ENCODE measurements at places on chromosomes 5 and 9.

GRCh38 chr5:93126634-93127033 lies 454.4 kb downstream of the NR2F1-AS1 start:
- DNase-seq, result no peak

- DNase-seq, result no peak
These were observed 3.5 kb upstream of the PHF2 start for GRCh38 chr9:93572636-93573515.

DNA sequence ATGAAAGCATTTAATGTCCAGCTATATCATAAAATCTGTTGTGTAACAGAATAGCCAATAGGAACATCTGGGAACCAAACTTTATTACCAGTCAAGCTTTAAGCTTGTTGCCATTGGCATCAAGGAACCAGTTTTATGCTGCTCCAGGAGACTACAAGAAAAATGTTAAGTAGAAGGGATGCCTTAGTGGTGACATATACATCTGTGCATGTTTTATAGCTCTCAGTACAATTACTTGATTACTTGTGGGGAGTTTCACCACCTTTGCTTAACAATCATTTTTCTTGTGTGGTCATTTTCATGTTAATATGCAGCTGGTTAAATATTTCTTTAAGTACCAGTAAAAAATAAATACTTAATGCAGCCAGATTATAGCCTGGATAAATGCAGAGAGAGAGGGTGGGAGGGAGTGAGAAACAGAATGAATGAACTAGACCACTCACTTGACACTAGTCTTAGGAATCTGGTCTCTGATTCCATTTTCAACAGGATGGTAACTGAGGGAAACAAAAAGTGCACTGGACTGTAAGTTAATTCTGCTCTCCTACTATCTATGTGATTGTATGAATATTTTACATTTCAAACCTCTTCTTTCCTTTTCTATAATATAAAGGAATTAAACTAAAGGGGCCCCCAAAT lies 35.7 kb upstream of the LURAP1L start:
- no peak for DNase-seq

GRCh38 chr5:171739271-171739670 lies 46.3 kb upstream of the SMIM23 start:
- no peak for DNase-seq

DNA sequence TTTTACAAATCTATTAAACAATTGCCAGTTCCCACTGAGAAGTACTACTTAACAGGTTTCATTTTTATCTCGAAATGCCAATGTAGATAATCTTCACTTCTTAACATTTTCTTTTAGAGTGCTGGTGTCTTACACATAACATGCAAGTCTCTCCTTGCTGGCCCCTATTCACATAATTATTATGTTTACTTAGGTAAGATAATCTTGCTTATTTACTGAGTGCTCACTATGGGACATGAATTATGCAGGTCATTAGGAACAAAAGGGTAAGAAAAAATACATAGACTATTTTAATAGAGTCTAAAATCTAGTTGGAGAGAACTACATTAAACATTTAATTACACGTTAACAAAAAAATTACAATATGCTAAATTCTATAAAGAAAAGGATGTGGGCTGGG lies 328.4 kb downstream of the PRR16 start:
- no peak for DNase-seq

DNA sequence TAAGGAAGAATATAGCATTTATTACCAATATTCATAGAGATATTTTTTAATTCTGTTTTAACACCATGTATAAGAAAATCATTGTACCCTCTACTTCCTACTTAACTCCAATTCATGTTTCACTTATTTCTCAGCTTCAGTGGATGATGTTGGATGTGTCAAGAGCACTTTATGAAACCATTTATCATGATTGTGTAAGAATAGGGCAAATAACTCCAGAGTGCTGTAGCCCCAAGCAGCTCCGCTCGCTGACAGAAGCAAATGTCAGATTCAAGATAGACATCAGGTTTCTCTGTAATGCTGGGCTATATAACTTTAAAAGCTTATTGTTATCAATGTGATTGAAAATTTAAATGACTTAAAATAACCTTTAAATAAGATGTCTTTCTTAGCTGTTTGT lies 50.4 kb downstream of the MAST4 start:
- no peak for DNase-seq

- DNase-seq, result no peak
These were observed 97.4 kb downstream of the HINT1 start for GRCh38 chr5:131067636-131068035.

DNA sequence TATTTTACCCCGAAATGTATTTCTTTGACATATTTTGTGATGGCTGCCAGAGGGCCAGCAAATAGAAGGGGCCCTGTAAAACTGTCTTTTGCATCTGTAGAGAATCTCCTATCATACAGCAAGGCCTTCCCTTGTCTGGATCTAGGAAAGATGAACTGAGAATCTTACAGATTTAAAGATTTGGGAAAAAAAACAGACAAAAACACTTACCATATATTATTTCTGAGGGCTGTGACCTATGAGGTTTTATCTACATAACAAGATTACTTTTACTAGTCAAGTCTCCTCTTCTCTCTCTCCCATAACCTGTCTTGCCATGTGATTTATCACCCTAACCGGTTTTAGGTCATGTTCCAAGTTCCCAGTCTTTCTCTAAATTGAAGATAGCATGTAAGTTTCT lies 599.2 kb upstream of the CDH6 start:
- no peak for DNase-seq

DNA sequence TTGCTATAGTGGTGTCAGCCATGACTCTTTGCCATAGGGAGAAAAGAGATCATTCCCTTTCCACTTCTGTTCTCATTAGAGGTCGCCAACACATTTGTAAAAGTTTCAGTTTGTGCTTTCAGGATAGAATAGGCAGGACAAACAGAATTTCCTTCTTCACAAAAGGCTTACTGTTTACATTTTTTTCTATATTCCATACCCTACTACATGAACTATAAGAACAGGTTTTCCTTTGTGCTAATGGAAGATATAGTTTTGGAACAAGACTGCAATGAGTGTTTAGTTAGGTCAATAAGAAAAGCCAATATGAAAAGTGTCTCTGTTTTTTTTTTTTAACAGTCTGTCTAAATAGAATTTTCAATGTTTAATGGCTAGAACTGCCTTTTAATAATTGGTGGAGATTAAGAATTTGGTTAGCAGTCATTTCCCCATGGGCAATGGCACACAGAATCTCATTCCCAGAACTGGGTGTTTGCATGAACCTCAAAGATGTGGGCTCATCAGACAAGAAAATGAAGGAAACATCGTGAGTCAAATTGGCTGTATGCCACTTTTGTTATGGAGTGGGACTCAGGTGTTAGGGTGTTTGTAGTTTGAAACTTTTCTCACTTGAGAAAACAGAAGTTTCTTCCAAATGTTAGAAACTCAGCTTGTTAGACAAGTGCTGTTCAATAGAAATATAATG lies 75.2 kb upstream of the PRLR start:
- DNase-seq, result no peak

DNA sequence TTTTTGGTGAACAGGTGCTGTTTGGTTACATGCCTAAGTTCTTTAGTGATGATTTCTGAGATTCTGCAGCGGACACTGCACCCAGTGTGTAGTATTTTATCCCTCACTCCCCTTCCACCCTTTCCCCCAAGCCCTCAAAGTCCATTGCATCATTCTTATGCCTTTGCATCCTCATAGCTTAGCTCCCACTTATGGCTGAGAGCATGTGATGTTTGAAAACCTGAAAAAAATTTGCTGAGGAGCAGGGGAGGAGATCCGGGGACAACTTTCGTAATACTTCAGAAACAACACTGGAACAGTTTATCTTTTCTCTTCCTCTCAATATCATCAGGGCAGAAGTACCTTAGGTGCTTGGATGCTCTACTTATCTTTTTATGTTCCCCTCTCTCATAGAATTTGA lies 226.4 kb downstream of the ADAMTS6 start:
- no peak for DNase-seq

- no peak for DNase-seq
These were observed 28.8 kb downstream of the PPIC start for GRCh38 chr5:123007754-123008153.

- DNase-seq, result no peak
These were observed 14.4 kb upstream of the SPINK4 start for GRCh38 chr9:33225319-33226147.

DNA sequence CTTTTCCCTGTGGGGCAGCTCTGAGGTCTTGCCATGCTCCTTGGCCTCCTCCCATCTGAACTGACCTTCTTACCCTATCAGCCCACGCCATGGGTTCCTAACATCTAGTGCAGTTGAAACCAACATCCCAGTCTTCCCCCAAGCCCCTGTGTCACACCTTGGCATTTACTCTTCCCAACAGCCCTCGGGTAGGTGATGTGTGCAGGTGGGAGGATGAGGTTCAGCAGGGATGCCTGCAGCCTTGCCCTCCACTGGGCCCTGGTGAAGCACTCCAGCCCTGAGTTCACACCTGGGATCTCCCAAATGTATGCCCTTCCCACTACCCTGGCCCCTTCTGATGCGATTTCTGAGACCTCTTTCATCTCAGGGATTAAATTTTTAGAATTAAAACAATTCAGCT lies 15.5 kb downstream of the IRX2 start:
- no peak for DNase-seq

- DNase-seq, result no peak
These were observed 98.3 kb upstream of the BOD1 start for GRCh38 chr5:173714551-173715428.

DNA sequence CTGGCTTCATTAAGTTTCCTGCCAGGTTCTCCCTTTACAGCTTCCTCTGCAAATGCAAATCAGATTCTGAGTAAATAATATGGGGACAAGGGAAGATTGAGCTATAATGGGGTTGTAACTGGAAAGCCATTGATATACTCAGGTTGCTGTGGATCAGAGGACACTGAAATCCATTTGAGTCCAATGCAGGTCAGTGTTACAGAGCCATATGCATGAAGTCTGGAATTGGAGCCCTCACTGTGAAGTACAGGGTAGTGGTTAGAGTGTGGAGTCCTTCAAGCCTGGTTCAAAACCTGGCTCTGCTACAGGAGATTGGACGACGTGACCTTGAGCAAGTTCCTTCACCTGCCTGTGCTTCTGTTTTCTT lies 48.7 kb downstream of the TIMD4 start:
- no peak for DNase-seq

DNA sequence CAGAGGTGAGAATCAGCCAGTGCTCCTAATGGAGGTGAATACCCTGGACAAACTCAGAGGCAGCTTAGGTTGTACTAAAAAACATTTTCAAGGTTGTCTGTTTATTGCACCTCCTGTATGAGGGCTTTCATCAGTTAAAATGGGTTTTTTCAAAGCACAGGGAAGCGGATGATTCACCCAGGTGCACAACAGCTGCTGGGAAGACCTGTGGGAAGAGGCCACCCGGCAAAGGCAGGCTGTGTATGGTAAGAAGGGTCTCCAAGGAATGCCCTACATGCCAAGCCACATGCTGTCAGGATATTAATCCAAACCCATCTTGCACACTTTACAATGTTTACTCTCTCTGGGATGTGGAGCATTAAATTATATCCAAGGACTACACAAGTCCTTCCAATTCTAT lies 14.7 kb downstream of the SIL1 start:
- no peak for DNase-seq

- peak; percentile 18 for DNase-seq
These were observed 2.6 kb downstream of the GLIS3 start for GRCh38 chr9:4297151-4297785.

DNA sequence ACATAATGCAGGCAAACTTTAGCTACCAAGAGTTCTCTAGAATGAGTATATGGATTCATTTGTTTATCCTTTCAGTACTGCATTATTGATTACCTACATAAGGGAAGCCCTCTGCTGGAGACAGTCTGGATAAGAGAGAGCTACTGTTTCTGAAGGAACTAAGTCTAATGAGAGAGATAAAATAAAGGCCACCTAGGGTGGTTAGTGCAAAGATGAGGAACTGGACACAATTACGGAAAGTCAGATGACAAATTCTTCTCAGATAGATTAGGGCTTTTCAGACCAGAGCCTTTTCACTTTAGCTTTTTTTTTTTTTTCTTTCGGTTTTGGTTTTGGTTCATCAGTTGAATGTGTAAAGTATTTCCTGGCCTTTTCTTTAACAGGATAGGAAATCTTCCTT lies 31.3 kb downstream of the ISOC1 start:
- DNase-seq, result no peak

GRCh38 chr9:137224830-137225694 lies at the start of gene CYSRT1:
Gene CYSRT1 (plus strand): TSS chr9:137225174. CDS start chr9:137225622, 448 bp downstream.
- no peak for DNase-seq

- peak; percentile 26 for DNase-seq
These were observed 75.5 kb downstream of the SGCD start for GRCh38 chr5:156402387-156402921.

DNA sequence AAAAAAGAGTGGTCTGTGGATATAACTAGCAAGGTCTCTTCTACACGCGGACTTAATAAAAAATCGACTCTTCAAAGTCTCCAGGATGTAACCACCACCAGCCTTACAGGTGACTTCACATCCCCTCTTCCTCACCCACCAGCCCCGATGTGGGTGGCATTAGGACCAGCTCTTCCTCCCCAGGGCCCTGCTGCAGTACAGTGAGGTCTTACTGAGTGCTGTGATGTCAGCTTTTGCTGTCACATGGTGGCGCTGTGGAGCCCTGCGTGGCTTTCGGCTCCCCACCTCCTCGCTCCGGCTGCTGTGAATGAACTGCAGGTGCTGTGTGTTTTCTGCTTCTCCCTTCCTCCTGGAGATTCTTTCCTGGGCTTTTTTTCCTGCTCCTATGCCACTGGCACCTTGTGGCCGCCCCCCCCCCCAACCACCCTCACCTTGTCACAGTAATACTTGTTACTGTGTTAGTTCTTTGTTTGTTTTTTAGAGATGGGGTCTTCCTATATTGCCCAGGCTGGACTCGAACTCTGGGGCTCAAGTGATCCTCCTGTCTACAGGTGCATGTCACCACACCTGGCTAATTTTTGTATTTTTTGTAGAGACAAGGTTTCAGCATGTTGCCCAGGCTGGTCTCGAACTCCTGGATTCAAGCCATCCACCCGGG lies 15.8 kb upstream of the RAPGEF1 start:
- DNase-seq, result no peak

DNA sequence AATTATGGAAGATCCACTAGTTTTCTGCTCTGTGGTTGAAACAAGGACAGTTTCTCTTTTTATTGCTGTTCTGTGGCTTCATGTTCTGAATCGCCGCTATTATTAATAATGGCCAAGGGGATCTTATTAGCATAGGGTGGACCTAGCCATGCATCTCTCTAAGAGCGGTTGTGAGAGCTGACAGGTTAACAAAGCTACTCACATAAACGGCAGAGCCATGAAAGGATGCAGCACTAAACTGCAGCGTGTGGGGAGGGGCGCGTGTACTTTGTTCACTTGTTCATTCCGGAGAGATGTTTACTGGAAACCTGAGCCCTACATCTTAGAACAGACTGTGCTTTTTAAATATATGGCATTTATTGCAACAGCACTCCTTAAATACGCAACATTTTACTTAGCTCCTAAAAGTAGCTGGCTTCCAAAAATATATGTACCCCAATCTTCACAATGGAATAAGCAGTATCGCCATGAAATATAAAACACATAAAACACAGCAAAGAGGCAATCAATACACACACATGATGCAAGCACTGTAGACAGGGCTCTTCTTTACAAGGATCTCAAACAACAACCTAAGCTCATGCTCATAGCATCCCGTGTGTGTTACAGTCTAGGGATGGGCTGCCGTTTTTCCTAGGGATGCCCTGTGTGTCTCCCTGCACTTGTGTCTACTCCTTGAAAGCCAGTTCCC lies 424.6 kb downstream of the MED10 start:
- DNase-seq, result no peak
